ENCODE measurements at places on chromosomes 2 and 18. TPM values are rescaled to one million over a fixed set of nuclear protein-coding genes. Genes with fewer than 3 reads are reported as not detected.

DNA sequence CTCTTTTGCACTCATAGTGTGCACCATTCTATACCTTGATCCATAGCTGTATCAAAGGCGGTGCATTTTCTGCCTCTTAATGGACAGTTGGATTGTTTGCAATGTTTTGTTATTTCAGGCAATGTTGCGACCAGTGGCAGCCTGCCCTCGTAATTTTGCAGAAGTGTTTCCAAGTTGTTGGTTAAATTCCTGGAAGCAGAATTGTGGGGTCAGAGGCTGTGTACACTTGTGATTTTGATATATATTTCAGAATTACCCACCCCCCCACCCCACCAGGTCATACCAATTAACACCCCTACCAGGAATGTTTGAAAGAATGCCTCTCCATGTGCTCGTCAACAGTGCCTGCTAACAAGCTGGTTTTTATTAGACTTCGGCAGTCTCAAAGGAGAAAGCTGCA is 32.4 kb upstream of the IL1R1 start:
- no peak for DNase-seq

GRCh38 chr2:138029276-138029675 is 65.0 kb downstream of the HNMT start:
- DNase-seq, result no peak

IL1R2 gene
- total RNA-seq, result not detected

- no peak for DNase-seq
These were observed 494.9 kb downstream of the EPHA4 start for GRCh38 chr2:221077251-221077650.

FOXD4L1 gene
- 1.2 TPM for total RNA-seq

GRCh38 chr2:220224691-220225543 is 597.5 kb downstream of the SLC4A3 start:
- DNase-seq, result no peak

DNA sequence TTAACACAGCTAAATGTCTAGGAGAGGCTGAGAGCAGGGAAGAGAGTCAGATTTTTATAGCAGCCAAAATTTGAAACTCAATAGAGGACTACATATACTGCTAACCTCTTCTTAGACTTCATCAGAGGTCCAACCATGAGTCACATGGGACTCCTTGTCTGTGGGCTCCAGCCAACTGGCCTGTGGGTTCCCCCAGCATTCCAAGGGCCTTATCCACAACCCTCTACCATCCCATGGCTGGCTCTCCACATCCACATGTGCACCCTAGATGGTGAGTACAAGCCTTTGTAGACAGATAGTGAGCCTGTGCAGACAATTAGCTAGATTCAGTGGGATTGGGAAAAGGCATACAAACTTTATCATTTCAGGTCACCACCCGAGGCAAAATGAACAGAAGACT is 901.9 kb upstream of the ZEB2 start:
- DNase-seq, result no peak

GRCh38 chr2:101428422-101429176 is 41.3 kb upstream of the CREG2 start:
- no peak for DNase-seq

GRCh38 chr2:176106581-176107539 is at the start of gene HOXD11:
Gene HOXD11, plus strand, starts transcription at chr2:176107280. Its CDS starts 76 bp downstream, at chr2:176107356.
- DNase-seq, result no peak

GRCh38 chr2:230925879-230926765 is 1.1 kb upstream of the GPR55 start:
- DNase-seq, result peak; percentile 12

DNA sequence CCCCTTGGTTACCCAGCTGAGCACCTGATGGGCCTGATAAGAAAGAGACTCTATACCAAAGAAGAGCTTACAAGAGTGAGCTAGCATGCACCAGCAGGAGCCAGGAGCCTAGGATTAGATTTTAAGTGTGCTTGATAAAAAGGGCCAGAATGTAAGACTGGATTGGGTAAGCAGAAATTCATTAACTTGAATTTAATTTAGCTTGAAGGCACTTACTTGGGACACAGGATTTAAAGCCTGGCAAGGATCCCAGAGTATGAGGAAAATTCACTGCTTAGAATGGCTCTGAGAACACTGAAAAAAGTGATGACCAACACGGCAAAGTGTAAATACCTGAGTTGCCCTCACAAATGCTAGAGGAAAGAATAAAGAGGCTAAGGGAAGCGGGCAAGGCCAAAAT is 91.3 kb upstream of the RBBP8 start:
- DNase-seq, result no peak

GRCh38 chr2:227198866-227199265 is 34.4 kb downstream of the COL4A3 start:
- no peak for DNase-seq

- peak; percentile 6 for DNase-seq
These were observed 18.5 kb downstream of the LDLRAD4 start for GRCh38 chr18:13237073-13237472.

DNA sequence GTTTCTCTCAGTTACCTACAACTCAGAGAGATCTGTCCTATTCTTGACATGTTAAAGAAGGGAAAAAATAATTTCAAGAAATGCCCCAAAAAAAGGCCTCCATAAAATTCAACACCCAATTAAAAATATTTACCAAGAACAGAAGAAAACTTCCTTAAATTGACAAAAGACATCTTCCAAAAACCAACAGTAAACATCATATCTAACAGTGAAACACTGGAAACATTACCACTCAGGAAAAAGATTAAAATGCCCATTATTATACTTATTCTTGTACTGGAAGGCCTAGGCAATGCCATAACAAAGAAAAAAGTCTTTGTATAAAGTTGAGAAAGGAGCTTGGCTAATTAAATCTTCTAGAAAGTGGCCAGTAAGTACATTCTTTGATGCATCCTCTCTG is 7.2 kb downstream of the DTNB start:
- DNase-seq, result no peak

IL36G gene
- total RNA-seq, result not detected

GRCh38 chr2:23694058-23695045 is 232.6 kb downstream of the ATAD2B start:
- DNase-seq, result no peak

GRCh38 chr2:10405448-10405847 is 42.7 kb downstream of the ODC1 start:
- DNase-seq, result no peak

CAPN10 gene
- total RNA-seq, result 45.9 TPM

DNA sequence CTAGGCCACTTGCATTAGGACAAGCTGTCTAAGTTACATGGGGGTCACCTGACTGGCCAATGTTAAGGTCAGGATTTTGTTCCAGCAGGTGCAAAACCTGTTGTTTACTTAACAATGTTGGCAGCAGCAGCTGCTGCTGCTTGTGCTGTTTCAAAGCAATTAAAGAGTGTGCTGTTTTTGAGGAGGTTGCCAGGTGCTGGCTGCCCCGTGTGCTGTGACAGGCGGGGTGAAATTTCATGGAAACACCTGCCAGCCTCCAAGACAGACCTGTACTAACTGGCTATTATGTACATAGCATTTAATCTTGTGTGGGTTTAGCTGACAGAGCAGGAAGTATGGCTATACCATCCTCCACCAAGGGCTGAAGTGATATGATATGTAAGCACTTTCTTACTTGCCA is 224.9 kb downstream of the ASXL3 start:
- no peak for DNase-seq

C18orf54 gene
- 3.7 TPM for total RNA-seq

DNA sequence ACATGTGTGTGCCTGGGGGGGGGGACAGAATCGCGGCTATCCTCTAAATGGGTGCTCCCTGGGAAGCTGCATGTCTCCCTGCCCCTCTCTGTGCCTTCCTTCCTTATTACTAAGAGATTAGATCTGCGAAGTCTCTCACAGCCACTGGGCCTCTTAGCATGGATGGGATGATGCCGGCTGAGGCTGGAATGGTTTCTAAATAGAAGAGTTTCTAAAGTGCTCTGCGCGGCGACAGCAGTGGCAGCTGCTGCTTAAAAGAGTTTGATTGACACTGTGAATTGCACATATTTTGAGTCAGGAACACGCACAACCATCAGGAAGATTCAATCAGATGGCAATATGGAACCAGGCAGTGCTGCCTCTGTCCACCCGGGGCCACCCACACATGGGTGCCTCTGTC is 163.8 kb downstream of the CLIP4 start:
- DNase-seq, result no peak

GRCh38 chr2:44839370-44839769 is 102.1 kb upstream of the SIX3 start:
- DNase-seq, result no peak

DNA sequence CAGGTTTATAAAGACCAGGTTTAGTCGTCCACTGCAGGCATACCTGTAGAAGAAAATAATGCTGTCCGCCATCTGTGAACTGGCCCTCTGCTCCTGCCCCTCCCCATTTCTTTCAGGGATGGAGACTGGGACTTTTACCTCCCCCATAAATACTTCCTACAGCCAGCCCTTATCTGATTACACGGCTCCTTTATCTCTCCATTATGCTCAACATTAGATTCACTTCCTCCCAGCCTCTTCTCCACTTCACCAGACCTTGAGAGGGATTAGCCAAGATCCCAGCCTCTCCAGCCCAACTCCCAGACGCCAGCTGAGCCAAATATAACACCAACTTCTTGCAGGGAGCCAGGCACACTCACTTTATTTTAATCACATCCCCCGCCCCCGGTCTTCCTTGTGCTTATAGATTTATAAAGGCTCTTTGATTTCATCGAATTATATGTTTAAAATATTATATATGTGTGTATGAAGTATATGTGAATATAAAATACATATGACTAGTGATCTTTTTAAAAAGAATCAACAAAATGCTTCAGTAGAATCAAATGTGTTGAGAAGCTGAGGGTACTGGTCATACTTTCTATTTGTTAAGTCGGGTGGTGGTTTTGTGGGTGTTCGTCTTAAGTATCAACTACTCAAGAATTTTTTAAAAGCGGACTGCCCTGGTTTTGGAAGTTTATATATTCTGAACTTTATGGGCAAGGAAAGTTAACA is 81.0 kb downstream of the SPRED2 start:
- no peak for DNase-seq

- no peak for DNase-seq
These were observed 84.0 kb downstream of the NFATC1 start for GRCh38 chr18:79479761-79480161.

DNA sequence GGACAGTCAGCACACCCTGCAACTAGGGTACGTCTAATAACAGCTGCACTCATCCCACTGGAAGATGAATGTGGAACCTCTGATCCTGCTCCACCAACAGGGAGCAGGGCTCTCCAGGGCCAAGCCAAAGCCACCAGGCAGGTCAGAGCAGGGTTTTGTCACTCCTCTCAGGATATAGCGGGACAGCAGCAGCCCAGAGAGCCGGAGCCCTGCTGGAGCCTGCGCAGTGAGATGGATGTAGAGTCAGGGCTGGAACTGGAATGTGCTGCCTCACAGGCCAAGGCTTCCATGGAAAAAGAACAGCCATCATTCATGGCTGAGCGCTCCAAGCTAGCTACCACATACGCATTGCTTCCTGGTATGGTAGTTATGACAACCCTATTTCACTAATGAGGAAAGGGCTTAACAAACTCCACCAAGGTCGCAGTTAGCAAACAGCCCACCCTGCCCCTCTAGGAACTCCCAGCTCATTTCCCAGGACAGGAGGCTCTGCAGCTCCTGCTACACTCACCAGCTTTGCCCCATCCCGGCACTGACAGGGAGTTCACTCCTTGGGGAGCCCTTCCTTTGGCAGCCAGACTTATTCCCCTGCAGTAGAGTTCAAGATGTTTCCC is 85.2 kb downstream of the HS1BP3 start:
- DNase-seq, result no peak

DNA sequence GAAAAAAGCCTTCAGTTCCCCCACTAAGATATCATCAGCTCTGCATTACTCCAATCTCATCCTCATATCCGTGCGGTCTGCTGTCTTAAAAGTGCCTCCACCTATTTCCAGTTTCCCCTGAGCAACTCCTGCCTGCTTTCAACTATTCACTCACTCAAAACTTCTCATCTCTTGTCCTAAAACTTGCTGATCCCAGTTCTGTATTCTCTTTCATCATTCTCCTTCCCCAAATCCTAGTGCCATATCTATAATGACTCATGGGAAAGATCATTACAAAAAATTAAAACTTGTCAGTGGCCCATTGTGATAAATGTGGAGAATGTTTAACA is 20.0 kb downstream of the ACVR1 start:
- DNase-seq, result no peak

- no peak for DNase-seq
These were observed 49.9 kb upstream of the RAB6C start for GRCh38 chr2:129929321-129930290.

- DNase-seq, result no peak
These were observed 27.1 kb upstream of the DSC1 start for GRCh38 chr18:31189757-31190156.

GRCh38 chr18:40019797-40020392 is 1935.1 kb upstream of the PIK3C3 start:
- no peak for DNase-seq

DNA sequence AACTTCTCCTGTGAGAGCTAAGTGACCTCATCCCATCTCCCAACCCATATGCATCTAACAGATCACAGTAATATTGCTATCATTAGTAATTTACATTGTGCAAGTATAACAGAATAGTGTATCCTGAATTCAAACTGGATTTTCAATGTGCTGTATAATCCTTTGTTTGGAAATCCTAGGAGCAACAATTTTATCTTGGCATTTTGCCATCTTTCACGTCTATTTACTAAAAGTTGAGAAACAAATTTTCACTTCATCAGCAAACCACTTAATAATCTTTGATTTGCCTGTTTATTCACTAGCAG is 3.8 kb downstream of the HNRNPLL start:
- no peak for DNase-seq

- no peak for DNase-seq
These were observed 73.4 kb downstream of the CDCA7 start for GRCh38 chr2:173427887-173428668.

Measured in dorsolateral prefrontal cortex (tissue), 122 donors.